Activated T-helper 17 cell treated with anti-CD3 and anti-CD28 coated beads, Interleukin-2, amount 50 U/mL, for 72 hours (primary cell): ENCODE measurements at places on chromosomes 2 and 18. TPM values are rescaled to one million over a fixed set of nuclear protein-coding genes. Genes with fewer than 3 reads are reported as not detected.

ANKRD36C gene
- 67.1 TPM for total RNA-seq

C2orf69 gene
- 19.8 TPM for total RNA-seq

CRYGC gene
- total RNA-seq = not detected

NYAP2 gene
- total RNA-seq = 0.19 TPM

COBLL1 gene
- total RNA-seq = 0.48 TPM
